ENCODE measurements at places on chromosomes 5 and 9.

DNA sequence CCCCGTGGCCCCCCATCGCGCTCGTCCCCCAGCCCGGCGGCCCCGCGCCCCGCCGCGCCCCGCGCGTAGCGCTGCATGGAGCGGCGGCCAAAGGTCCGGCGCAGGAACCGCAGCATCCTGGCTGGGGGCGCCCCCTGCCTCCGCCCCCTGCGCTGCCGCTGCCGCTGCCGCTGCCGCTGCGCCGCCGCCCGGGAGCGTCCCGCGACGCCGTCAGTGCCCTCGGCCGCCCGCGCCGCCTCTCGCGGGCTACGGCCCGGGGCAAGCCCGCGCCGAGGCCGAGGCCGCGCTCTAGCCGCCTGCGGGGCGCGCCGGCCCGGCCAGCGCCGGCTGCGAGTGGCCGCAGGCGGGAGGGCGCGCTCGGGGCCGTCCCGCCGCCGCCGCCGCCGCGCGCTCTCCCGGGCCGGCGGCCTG is 523 bp downstream of the EPB41L4B start:
- DNase-seq: no peak

DNA sequence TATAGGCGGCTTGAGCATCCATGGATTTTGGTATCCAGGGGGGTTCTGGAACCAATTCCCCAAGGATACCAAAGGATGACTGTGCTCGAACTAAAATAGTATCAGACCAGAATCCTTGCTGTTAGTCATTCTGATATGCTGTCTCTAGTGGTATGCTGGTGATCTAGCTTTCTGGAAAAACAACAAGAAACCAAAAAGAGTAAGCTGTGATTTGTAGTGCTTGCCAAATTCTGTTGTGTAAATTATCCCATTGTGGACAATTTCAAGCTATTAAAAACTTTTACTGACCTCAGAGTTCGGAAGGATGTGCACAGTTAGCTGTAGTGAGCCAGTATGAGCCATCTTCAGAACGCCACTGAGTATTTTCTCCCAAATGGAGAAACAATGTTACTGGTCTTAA is 99.0 kb upstream of the FBN2 start:
- DNase-seq: no peak

DNA sequence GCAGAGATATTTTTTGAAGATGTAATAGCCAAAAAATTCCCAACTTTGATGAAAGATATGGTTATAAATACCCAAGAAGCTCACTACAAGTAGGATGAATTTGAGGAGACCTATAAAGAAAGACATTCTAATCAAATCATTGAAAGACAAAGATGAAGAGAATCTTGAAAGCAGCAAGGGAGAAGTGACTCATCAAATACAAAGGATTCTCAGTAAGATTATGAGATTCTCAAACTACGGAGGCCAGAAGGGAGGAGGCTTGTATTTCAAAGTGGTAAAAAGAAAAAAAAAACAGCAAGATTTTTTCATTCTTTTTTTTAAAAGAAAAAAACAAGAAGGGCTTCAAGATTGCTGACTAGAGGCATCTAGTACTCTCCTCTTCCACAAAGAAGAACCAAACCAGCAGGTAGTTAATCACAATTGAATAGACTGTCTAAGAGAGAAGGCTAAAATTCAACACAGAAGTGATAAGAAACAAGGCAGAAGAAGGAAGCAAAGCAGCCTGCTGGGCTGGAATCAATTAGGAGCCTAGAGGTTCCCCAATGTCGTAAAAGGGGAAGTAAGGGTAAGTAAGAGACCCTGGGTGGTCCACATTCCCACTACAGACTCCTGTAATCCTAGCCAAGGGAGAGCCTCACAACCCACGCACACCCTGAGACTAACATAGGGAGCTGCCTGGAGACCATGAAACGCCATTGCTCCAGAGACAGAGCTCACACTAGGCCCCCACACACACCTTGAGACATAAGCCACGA is 59.1 kb upstream of the NIPAL4 start:
- no peak for DNase-seq

DNA sequence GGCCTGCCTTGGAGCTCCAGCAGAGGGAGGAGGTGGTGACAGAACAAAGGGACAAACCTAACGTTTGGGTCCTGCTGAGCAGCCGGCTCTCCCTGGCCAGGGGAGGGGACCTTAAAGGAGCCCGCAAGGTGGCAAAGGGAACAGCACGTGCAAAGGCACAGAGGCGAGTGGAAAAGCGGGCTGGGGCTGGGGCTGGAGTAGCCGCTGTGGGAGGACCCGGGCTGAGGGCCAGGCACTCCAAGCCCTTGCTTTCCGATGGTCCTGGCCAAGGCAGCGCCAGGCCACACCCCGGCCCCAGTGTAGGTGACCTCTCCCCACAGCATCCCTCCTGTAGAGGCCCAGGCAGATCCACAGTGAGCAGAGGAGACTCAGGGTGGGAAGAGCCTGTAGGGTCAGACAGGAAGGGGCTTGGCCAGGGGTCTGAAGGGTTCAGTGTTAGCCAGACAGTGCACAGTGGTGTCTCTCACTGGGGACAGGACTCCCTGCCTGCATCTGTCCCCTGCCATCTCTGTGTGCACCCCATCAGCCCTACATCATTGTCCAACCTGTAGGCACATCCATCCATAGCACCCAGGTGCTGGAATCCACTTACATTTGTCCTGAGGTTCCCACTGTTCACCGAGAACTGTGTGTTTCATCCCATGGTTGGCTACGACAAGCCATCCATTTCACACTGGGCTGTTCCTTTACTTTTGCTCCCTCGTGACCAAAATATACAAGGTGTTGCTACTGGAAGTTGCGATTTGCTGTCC is 77.0 kb downstream of the NEK6 start:
- no peak for DNase-seq

- DNase-seq: no peak
Observed at GRCh38 chr5:9540791-9541190, 5.1 kb downstream of the SEMA5A start.

DNA sequence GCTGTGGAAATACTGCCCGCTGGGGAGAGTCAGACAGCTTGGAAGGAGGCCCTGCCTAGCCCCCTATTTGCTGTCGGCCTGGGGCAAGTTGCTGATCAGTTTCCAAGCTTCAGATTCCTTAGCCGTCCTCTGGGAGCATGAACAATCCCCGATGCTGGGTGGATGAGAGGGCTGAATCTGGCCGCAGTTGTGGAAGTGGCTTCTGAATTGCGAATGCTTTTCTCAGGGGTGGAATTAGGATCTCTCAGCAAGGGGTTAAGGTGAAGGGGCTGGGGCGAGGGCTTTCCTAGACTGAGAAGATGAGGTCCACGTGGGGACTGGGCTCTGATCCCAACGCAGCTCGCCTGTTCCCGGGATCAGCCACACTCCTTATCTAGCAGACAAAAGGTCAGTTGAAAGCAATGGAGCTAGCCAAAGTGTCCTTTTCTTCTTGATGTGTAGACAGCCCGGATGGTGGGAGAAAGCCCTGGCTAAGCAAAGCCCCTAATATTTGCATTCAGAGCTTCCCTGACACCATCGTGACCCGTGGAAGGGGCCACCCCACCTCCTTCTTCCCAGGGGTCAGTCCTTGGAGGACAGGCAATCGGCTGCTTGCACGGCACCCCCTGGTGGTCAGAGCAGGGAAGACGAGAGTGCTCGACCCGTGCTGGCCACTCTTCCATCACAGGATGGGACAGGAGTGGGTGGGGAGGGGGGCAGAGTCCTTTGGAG is 54.9 kb downstream of the COL15A1 start:
- DNase-seq: no peak

GRCh38 chr9:95450171-95451064 is 66.4 kb downstream of the PTCH1 start:
- no peak for DNase-seq

GRCh38 chr9:38292480-38292879 is 100.0 kb upstream of the ALDH1B1 start:
- no peak for DNase-seq

DNA sequence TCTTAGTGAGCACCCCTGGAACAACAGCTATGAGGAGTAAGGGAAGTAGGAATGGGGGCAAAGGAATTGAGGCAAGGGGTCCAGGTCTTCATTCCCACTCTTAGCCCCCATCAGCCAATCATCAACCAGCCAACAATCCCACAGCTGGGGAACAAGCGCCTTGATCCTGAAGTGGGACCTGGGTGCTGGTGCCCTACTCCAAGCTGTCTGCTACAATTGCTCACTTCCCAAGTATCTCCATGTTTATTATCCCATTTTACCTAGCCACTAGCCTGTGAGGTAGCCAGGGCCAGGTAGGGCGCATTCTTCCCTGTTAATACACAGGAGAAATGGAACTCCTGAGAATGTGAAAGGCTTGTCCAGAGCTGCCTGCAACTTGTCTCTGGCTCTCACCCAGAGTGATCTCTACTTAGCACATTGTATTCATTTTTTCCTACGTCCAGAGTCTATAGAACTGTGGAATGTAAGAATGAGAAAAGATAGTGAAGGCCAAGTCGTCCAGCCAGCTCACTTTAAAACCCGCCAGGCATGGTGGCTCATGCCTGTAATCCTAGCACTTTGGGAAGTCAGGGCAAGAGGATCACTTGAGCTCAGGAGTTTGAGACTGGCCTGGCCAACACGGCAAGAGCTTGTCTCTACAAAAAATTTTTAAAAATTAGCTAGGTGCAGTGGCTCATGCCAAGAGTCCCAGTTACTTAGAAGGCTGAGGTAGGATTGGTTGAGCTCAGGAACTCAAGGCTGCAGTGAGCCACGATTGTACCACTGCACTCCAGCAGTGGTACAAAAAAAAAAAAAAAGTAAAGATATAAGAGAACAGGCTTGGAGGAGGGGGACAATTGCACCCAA is 6.2 kb upstream of the DNAJC18 start:
- no peak for DNase-seq

- DNase-seq: no peak
Observed at GRCh38 chr9:106772523-106773290, 90.3 kb upstream of the ZNF462 start.

DNA sequence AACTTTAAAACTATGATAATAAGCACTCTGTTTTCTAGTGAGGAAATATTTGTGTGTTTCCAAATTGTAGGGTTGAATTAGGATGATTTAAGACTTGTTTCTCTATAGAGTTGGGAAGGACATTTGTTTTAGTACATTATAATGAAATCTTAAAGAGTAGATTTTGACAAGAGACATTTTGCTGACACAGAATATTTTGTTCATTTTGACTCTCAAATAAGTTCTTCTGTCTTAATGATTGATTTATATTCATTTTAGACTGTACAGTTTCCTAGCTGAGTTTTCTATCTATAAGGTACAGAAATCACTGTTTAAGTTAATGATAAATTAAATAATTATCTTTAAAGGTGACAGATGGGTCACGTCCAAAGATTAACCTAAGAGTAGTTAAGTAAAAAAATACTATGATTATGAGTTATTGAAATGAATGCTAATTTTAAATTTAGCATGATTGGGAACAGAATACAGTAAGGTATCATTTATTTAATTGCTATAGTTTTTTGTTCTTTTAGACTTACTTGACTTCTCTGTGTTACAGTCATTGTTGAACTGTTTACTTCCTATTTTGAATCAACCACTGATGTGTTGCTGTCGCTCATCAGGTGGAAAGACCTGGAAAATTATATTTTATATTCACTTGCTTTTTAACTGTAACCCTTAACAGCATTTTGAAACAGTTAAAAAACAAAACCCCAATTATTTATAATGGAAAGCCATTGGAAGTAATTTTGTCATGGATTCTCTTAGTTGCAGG is 19.5 kb downstream of the PBX3 start:
- DNase-seq: no peak

- no peak for DNase-seq
Observed at GRCh38 chr9:126456441-126457174, 130.0 kb downstream of the MVB12B start.

DNA sequence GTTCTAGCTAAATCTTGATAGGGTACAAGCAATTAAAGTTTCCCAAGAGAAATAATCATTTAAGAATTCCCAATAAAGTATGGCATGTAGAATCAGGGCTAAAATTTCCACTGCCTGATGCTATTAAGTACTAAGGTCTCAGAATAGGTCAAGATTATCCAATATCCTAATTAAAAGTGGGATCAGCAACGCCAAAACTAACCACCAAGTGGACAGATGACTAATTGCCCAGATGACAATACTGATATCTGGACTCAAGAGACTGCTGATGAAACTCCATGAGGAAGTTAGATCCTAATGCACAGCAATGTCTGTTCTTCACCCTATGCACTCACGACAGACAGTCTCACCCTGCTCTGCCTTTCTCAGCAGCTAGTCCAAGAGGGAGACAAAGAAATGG is 14.3 kb downstream of the DEPDC1B start:
- no peak for DNase-seq

DNA sequence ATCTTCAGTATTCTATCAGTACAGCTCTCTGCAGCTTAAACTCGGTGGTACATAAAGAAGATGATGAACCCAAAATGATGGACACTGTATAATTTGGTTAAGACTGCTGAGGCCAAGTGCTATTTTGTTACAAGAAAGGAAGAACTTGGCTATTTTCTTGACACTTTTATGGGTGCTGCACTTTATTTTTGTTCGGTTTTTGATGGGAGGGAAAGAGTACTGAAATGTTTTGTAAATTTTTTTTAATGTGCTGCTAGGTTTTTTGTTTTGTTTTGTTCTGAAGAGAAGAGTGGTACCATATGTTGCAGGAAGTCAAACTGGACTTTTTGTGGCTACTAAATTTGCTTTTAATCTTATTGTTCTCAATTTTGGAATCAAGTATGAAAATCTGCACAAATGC is 26.7 kb downstream of the CDC37L1 start:
- no peak for DNase-seq

DNA sequence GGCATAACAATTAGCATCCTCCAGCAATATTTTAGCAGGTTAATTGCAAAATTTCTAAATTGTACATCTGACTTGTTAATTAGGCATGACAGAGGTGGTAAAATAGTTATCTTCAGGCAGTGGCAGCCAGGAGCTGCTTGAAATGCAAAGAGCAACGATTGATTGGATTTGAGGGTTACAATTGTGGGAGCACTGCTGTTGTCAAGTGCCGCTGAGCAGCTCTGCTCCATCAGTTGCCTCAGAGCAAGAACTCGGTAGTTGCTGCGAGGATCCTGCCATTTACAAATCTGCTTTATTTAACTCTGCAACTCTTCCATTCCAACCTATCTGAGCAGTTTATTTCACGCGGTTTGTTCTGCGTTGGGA is 12.6 kb downstream of the PBX3 start:
- no peak for DNase-seq

DNA sequence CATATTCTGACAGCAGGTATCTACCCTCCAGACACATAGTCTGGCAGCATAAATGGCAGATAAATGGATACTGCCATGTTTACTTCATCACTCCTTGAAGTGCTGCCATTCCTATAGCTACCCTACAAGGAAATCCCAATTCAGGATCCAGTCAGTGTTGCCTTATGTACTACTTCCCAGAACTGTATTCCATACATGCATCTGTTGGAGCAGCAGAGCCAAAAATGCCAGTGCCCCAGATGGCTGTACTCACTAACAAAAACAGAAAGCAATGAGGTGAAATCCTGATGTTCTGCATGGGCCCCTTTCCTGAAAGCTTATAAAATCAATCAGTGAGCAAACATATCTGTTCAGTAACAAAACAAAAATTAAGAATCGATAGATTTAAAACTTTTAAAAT is 490.0 kb upstream of the COX7C start:
- DNase-seq: peak; percentile 54
